GM23248 (cell line): ENCODE measurements at places on chromosomes 1 and 21. TPM values are rescaled to one million over a fixed set of nuclear protein-coding genes. Genes with fewer than 3 reads are reported as not detected.

Gene ANGPTL3
- not detected in 2 replicates for total RNA-seq

Gene RAB42
- total RNA-seq = 2.5 and 6.1 TPM in 2 replicates

- no peaks in the 10 kb centered on the region for H3K27me3 ChIP-seq
- peaks cover 53% of the 10 kb centered on the region for H3K36me3 ChIP-seq
- peaks cover 8% of the 10 kb centered on the region for H3K4me1 ChIP-seq
- H3K4me3 ChIP-seq = no peak overlapping the region
These were observed 9.9 kb upstream of the PAQR6 start for GRCh38 chr1:156257711-156258110.

GRCh38 chr1:51642739-51643142, 25.8 kb downstream of the OSBPL9 start:
- DNase-seq = peak; percentile 94
- H3K4me3 ChIP-seq = 0 out of 2 replicates have a peak overlapping the region, but pooled peaks have one; percentile 10
- H3K27ac ChIP-seq = peak overlapping the region; percentile 90
- no peaks in the 10 kb centered on the region for H3K36me3 ChIP-seq
- H3K4me1 ChIP-seq = peaks cover 51% of the 10 kb centered on the region

- peaks cover 34% of the 10 kb centered on the region for H3K4me1 ChIP-seq
- no peak overlapping the region for H3K4me3 ChIP-seq
- no peaks in the 10 kb centered on the region for H3K36me3 ChIP-seq
- no peak overlapping the region for H3K27ac ChIP-seq
These were observed 60.3 kb downstream of the CD46 start for GRCh38 chr1:207811920-207812720.

- DNase-seq = no peak
- H3K36me3 ChIP-seq = no peaks in the 10 kb centered on the region
- no peak overlapping the region for H3K4me3 ChIP-seq
- no peaks in the 10 kb centered on the region for H3K4me1 ChIP-seq
These were observed 72.3 kb downstream of the TRIM11 start for GRCh38 chr1:228334226-228334935.

DNA sequence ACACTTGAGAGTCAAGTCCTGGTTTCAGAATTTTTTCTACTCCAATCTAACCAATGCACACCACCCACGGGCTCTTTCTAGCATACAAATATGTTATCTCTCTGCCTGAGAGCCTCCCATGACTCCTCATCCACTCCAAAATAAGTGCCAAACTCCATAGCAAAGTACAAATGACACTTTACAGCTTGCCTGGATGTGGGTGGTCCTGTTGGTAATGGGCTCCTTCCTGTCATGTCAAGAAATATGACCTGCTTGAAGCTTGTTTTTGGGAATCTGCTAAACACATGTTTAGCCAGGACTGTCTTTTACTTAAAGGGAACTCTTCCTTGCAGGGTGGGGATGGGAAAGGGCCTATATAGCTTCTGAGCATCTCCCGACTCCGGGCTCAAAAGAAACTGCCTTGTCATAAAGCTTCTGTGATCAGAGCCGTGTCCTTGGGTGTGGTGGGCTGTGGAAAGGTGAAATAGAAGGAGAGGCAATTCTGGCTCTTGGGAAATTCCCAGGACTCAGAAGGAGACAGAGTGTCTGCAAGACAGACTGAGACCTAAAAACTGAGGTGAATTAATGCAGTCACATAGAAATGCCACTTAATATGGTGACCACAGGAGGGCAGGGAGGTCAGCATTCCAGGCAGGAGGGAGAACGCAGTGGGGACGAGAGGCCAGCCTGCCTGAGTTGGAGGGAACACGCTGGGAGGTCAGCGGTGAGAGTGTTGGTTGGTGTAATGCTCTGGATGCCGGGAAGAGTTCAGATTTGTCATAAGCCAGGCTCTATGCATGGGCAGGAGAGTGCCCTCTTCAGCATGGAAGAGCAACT, 6.1 kb upstream of the IGFN1 start:
- peaks cover 13% of the 10 kb centered on the region; the same call in 1 of the 2 replicates for H3K27me3 ChIP-seq
- H3K27ac ChIP-seq = peak overlapping the region; percentile 47
- H3K36me3 ChIP-seq = no peaks in the 10 kb centered on the region
- H3K4me1 ChIP-seq = peaks cover 12% of the 10 kb centered on the region
- H3K4me3 ChIP-seq = no peak overlapping the region

GRCh38 chr1:183200451-183200850, 14.4 kb downstream of the LAMC2 start:
- no peak overlapping the region for H3K4me3 ChIP-seq
- H3K36me3 ChIP-seq = no peaks in the 10 kb centered on the region
- DNase-seq = no peak

DNA sequence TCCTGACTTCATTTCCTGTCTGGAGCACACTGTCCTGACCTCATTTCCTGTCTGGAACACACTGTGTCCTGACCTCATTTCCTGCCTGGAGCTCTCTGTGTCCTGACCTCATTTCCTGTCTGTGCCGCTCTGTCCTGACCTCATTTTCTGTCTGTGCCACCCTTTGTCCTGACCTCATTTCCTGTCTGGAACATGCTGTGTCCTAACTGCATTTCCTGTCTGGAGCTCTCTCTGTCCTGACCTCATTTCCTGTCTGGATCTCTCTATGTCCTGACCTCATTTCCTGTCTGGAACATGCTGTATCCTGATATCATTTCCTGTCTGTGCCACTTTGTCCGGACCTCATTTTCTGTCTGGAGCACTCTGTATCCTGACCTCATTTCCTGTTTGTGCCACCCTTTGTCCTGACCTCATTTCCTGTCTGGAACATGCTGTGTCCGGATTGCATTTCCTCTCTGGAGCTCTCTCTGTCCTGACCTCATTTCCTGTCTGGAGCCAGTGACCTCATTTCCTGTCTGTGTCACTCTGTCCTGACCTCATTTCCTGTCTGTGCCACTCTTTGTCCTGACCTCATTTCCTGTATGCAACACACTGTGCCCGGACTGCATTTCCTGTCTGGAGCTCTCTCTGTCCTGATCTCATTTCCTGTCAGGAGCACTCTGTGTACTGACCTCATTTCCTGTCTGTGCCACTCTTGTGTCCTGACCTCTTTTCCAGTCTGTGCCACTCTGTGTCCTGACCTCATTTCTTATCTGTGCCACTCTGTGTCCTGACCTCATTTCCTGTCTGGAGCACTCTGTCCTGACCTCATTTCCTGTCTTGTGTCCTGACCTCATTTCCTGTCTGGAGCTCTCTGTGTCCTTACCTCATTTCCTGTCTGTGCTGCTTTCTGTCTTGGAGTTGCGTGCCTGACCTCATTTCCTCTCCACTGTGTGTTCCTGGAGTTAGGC, 27.6 kb downstream of the SKI start:
- no peaks in the 10 kb centered on the region for H3K27me3 ChIP-seq
- peak; percentile 82 for DNase-seq
- peak overlapping the region; percentile 73 for H3K27ac ChIP-seq
- no peaks in the 10 kb centered on the region for H3K36me3 ChIP-seq

GRCh38 chr1:40784141-40784770, 669 bp downstream of the KCNQ4 start:
- no peak overlapping the region for H3K27ac ChIP-seq
- peak; percentile 18 for DNase-seq
- H3K36me3 ChIP-seq = no peaks in the 10 kb centered on the region

Gene CFHR4
- total RNA-seq = not detected in 2 replicates

GRCh38 chr1:52856026-52856425, 13.5 kb downstream of the ZYG11A start:
- H3K4me3 ChIP-seq = no peak overlapping the region
- no peak for DNase-seq
- no peaks in the 10 kb centered on the region for H3K27me3 ChIP-seq
- no peak overlapping the region for H3K27ac ChIP-seq
- H3K36me3 ChIP-seq = no peaks in the 10 kb centered on the region

GRCh38 chr1:150820730-150821512, 12.9 kb upstream of the CTSK start:
- no peak overlapping the region for H3K27ac ChIP-seq
- H3K4me3 ChIP-seq = no peak overlapping the region
- no peaks in the 10 kb centered on the region for H3K4me1 ChIP-seq
- DNase-seq = peak; percentile 24

Gene LCE7A
- total RNA-seq = not detected in 2 replicates

DNA sequence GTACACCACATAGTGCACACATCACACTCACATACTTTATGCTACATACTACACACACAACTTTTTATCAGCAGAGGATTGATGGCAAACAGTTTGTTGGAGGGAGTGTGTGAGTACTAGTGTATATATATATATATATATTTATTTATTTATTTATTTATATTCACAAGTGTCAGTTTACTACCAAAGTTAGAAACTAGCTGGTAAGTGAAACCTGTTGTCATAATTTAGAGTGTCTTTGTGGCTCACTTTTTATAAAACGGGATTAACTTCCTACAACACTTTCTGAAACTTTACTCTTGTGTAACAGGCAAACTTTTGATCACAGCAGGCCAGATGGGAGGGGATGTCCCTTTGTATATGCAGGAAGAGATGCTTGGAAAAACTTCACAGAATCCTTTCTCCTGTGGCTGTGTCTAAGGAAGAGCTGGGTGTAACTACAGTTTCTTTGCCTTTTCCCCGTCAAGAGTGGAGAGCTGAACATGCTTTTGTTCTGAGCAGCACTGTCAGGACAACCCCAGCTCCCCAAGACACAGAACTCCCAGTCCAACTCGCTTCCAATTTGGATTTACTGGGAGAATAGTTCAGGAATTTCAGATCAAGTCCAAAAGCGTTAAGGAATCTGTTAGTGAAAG, 1.9 kb upstream of the SAMD13 start:
- H3K27me3 ChIP-seq = no peaks in the 10 kb centered on the region
- peak; percentile 31 for DNase-seq
- H3K27ac ChIP-seq = no peak overlapping the region
- H3K36me3 ChIP-seq = no peaks in the 10 kb centered on the region

Gene EXO5
- 6.6 and 23.8 TPM in 2 replicates for total RNA-seq

GRCh38 chr1:233368789-233369130, 41.2 kb downstream of the MAP3K21 start:
- H3K27me3 ChIP-seq = no peaks in the 10 kb centered on the region
- H3K27ac ChIP-seq = no peak overlapping the region
- DNase-seq = no peak

DNA sequence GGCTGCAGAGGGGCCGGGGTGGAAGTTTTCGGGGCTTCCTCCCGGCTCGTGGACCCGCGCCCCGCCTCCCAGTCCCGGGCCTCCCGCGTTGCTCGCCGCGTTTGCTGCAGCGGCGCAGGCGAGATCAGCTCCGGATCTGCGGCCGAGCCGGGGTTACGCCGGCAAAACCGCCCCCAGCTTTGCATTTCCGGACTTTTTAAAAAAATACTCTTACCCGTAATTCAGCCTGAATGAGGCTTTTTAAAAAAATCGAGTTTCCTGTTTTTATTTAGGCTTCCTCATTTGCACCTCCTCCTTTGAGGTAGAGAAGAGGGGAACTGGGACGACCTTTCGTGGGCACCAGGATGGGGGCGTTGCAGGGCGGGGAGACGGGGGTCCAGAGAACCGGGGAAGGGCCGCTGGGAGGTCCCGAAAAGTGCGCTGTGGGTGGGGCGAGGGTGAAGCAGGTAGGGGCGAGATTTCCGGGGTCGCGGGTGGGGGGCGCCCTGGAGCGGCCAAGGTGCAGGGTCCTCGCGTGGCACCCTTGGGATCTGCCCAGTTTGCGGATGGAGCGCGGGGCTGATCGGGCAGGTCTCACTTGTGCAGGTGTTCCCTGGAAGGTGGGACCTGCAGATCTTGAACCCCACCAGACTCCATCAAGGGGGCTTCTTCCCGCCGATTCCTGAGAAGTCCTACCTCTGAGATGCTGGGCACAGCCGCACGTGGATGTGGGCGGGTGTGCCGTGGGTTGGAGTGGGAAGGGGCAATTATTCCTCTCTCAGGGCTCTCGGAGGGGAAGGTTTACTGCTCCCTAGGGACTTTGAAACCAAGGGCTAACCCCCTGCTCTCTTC, 1.1 kb downstream of the PIK3CD start:
- peak overlapping the region; percentile 73 for H3K4me3 ChIP-seq
- peaks cover 14% of the 10 kb centered on the region for H3K27me3 ChIP-seq
- no peak overlapping the region for H3K27ac ChIP-seq
- H3K4me1 ChIP-seq = no peaks in the 10 kb centered on the region
- no peaks in the 10 kb centered on the region for H3K36me3 ChIP-seq

- no peaks in the 10 kb centered on the region for H3K4me1 ChIP-seq
- H3K36me3 ChIP-seq = peaks cover 14% of the 10 kb centered on the region
- no peaks in the 10 kb centered on the region for H3K27me3 ChIP-seq
- no peak overlapping the region for H3K27ac ChIP-seq
- DNase-seq = no peak
These were observed 28.5 kb upstream of the ANGPTL1 start for GRCh38 chr1:178899402-178899801.

Gene AIRE
- total RNA-seq = not detected in 2 replicates

- H3K4me1 ChIP-seq = peaks cover 15% of the 10 kb centered on the region
- no peak for DNase-seq
- no peak overlapping the region for H3K27ac ChIP-seq
- H3K4me3 ChIP-seq = no peak overlapping the region
These were observed 221.8 kb downstream of the NTNG1 start for GRCh38 chr1:107362468-107363140.

GRCh38 chr1:184289825-184290550, 96.8 kb upstream of the C1orf21 start:
- H3K27me3 ChIP-seq = no peaks in the 10 kb centered on the region
- DNase-seq = no peak
- no peaks in the 10 kb centered on the region for H3K36me3 ChIP-seq

GRCh38 chr21:45319461-45320211, 31.9 kb upstream of the POFUT2 start:
- no peak overlapping the region for H3K4me3 ChIP-seq
- no peak overlapping the region for H3K27ac ChIP-seq
- H3K4me1 ChIP-seq = peaks cover 21% of the 10 kb centered on the region
- peak; percentile 30 for DNase-seq
- no peaks in the 10 kb centered on the region for H3K36me3 ChIP-seq
- H3K27me3 ChIP-seq = no peaks in the 10 kb centered on the region

DNA sequence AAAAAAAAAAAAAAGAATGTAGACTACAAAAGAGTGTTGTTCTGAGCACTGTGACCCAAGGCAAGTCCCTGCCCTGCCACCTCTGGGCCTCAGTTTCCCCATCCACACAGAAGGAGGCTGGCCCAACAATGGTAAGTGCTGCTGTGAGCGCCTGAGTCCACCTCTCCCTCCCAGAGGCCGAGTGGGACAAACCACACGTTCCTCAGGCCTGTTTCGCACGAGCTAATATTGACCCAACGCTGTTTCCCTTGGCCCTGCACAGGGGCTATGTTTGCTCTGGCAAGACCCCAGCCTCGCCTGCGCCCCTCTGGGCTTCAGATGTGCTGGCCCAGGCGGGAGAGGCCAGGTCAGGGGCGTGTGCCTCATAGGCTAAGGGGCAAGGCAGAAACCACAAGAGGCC, 12.6 kb upstream of the LAPTM5 start:
- DNase-seq = no peak
- no peak overlapping the region for H3K27ac ChIP-seq
- no peak overlapping the region for H3K4me3 ChIP-seq
- no peaks in the 10 kb centered on the region for H3K36me3 ChIP-seq

Gene OR2L2
- total RNA-seq = not detected in 2 replicates

- H3K4me1 ChIP-seq = peaks cover 2% of the 10 kb centered on the region
- DNase-seq = no peak
- H3K36me3 ChIP-seq = no peaks in the 10 kb centered on the region
- H3K4me3 ChIP-seq = no peak overlapping the region
- no peak overlapping the region for H3K27ac ChIP-seq
These were observed 18.0 kb upstream of the LRRC8D start for GRCh38 chr1:89802841-89803240.

- H3K27me3 ChIP-seq = 0 out of 2 replicates have a peak, but pooled peaks cover 2% of the 10 kb centered on the region
- no peak for DNase-seq
- H3K4me3 ChIP-seq = no peak overlapping the region
- H3K4me1 ChIP-seq = no peaks in the 10 kb centered on the region
- H3K27ac ChIP-seq = no peak overlapping the region
These were observed 1208.5 kb upstream of the ADGRL4 start for GRCh38 chr1:80214888-80215540.
